ENCODE measurements at places on chromosomes 11 and 22.

GRCh38 chr22:48653306-48653705, 1174.4 kb downstream of the BRD1 start:
- DNase-seq, result no peak

DNA sequence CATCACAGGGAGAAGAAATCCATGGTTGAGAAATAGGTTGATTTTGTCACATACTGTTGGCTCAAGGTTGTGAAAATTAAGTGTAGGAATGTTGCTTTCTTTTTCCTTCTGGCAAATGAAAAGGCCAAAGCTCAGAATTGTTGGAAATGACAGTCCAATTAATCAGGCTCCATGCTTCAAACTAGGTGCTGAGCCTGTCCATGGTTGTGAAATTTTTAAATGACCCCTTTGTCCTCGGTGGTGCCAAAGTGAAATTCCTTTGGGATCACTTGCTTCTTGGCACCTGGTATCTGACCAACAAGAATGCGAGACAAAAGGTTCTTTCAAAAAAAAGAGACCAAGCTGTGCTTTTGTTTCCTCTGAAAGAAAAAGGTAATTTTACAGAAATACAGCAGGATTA, 451.9 kb downstream of the ETS1 start:
- no peak for DNase-seq

DNA sequence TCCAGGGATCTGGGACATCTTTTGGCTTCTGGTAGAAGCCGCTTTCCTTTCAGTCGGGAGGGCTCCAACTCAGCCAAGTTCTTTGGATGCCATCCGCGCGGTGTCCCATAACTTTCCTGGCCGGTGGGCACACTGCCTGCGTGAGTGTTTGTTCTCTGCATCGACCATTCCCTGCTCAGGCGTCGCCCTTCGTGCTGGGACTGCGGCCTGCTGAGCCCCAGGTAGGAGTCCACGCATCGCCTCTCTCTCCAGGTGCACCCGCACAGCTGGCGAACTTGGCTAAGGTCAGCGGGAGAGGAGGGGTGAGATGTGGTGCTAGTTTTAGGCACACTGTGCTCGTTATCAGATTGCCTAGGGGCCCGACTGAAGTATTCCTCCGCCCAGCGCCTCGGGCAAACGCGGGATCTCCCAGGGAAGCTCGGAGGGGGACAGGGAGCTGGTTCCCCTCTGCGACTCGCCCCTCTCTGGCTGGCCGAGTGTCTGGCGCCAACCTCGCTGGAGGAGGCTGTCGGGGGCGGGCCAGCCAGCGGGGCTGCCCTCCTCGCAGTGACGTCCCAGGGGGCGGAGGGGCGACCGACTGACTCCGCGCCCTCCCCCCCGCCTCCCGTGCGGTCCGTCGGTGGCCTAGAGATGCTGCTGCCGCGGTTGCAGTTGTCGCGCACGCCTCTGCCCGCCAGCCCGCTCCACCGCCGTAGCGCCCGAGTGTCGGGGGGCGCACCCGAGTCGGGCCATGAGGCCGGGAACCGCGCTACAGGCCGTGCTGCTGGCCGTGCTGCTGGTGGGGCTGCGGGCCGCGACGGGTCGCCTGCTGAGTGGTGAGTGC, at the start of gene LAYN:
LAYN (plus strand) TSS at position 607 of the 823 bp plus-strand sequence; CDS start at position 731, 124 bp downstream.
- no peak for DNase-seq

GRCh38 chr22:23400286-23400981, 179.7 kb downstream of the IGLL1 start:
- DNase-seq, result no peak

DNA sequence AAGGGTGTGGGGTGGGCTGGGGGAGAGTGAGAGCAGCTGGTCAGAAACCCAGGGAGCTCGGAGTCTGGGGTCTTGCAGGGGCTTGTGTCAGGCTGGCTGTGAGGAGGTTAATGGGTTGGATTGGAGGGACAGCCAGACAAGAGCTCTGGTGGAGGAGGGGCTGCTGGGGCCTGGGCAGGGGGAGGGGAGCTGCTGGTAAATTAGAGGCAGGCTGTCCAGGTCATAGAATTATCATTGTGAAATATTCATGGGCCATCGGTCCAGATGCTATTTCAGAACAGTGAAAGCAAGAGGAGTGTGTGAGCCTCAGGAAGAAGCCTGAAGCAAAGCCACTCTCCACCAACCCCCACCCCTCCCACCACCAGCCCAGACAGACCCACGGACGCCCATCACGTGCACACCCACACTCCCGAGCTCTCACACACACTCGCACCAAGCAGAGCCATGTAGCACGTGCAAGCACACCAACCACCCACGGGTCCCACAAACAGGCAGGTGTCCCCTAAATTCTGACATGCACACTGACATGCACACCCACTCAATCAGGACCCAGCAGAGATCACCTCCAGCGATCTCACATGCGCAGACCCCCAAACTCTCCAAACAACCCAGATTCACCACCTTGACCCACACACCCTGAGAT, 18.8 kb downstream of the RTN4RL2 start:
- DNase-seq, result no peak

- DNase-seq, result no peak
These were observed 12.7 kb upstream of the SNX32 start for GRCh38 chr11:65821107-65821506.

- no peak for DNase-seq
These were observed 26.9 kb downstream of the DRD2 start for GRCh38 chr11:113448316-113448677.

GRCh38 chr11:94928117-94928990, 45.0 kb downstream of the CWC15 start:
- no peak for DNase-seq

DNA sequence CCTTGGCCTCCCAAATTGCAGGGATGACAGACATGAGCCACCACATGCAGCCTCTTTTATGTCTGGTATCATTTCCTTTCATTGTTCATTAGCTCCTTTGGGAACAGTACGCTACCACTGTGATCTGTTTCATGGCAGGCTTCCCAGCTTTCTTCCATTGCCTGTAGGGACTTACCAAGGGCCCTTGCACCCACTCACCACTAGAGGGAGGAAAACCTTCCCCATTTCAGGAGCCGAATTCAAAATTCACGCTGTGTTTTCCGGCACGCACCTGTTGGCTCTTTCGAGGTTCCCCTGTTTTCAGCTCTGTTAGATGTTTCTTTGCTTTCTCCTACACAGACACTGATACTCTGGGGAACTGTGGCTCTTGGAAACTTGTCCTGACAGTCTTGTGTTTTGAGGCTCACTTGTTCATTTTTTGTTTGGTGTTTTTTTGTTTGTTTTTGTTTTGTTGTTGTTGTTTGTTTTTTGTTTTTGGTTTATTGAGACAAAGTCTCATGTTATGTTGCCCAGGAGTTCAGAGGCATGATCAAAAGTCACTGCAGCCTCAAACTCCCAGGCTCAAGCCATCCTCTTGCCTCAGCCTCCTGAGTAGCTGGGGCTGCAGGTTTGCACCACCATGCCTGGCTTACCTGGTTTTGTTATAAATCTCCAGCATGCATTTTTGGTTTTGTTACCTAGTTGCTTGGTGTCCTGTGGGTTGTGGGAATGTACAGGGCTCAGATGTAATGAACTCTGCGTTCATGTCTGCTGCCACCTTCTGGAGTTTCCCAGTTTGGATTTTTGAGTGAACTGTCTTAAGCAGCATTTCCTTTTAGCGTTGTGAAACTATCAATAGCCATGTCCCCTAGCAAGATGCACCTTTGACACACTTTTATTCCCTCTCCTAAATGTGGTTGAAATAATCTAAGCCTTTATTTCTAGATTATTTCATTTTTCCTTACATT, 2.3 kb downstream of the KRTAP5-11 start:
- no peak for DNase-seq

DNA sequence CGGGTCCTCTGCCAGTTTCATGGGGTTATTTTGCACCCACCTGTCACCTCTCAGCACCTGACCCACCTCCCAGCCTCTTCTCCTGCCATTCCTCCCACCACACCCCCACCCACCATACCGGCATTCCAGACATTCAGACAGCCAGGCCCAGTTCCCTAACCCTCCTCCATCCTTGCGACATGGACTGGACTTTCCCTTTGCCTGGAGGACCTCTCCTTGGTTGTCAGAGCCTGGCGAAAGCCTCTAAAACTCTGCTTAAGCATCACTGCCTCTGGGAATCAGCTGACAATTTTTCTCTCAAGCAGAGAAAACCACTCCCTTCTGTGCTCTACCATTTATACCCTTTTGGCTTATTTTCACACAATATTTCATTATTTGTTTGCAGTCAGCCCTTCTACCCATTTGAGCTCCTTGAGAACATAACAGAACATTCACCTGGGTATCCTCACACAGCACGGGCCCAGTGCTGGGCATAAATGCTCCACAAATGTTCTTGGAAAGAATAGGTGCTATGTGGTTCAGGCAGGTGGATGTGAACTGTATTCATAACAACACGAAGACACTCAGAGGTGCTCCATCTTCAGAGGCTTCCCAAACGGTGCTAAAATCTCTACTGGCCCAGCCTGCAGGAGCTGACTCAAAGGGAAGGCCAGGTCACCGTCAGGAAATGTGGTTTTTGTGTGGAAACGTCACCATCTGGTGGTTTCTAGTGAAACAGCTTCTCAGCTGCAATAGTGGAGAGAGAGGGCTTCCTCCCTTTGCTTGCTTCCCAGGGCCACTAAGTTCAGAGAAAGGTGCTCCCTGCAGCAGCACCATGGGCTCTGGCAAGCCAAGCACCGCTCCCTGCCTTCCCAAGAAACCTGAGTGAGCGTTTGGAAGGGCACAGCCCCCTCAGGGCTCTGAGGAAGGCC, 10.4 kb downstream of the SPATA19 start:
- no peak for DNase-seq

GRCh38 chr11:75858613-75859012, 43.6 kb downstream of the UVRAG start:
- no peak for DNase-seq

- DNase-seq, result no peak
These were observed 85.9 kb downstream of the MICAL2 start for GRCh38 chr11:12196308-12196707.

DNA sequence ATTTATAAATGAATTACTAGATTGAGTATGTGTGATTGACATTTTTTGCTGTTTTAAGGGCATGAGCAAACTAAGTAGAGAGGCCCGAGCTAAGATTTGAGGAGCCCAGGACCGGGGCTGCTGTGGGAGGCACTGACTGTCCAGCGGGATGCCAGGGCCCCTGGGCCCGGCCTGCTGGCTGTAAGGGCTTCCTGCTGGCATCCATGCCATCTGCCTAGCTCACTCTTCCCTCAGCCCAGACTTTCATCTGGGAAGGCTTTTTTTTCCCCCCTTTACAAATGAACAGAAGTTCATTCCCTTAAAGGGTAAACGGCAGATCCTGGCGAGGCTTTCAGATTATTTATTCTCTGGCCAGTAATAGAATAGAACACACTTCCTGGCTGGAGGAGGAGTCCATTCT, 16.0 kb upstream of the TP53I11 start:
- DNase-seq, result no peak

DNA sequence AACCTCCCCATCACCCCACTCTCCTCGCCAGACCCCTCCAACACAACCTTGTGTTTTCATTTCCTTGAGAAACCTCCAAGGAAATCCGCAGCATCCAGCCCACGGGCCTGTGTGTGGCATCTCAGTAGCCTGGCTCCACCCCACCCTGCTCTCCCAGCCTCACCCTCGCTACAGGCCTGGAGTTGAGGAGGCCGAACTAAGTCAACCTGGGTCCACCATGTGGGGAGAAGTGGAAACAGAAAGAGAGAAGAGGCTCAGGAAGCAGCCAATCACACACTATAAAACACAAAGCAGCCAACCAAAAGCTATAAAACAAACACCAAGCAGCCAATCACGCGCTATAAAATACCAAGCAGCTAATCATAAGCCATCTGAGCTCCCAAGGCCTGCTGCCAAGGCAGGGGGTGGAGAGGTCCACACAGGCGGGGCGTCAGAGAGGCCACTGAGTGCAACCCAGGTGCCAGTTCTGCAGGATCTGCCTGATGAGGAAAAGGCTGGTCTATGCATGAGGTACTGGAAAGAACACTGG, 72.0 kb downstream of the MICAL3 start:
- no peak for DNase-seq

- DNase-seq, result no peak
These were observed 36.2 kb upstream of the DDX6 start for GRCh38 chr11:118827118-118827517.

DNA sequence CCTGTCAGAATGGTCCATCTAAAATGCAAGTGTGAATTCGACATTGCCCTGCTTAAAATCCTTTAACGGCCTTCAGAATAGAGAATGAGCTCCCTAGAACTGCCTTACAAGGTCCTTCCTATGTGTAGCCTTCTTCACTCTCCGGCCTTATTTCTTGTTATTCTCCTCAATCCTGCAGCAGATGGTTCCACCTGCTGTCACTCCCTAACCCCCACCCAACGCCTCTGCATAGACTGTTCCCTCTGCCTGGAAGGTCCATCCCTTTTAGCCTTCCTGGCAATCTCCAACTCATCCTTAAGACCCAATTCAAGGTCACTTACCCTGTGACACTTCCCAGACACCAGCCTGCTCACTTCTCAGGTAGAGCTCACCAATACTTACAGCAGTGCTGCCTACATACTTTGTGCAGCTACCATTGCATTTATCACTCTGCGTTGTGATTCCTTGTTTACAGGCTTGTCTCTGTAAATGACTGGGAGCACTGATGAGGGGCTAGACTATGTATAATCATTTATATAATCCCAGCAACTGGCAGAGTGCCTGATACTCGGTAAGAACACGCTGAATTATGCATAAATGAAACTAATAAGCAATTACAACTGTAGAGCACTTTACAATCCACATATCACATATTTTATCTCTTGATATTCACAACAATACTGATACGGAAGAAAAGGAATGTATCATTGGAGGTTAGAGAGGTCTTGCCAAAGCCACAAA, 58.9 kb downstream of the CLPB start:
- no peak for DNase-seq

- DNase-seq, result no peak
These were observed 12.4 kb downstream of the DRD2 start for GRCh38 chr11:113462830-113463229.
